ENCODE measurements at places on chromosomes 13 and 19. TPM values are rescaled to one million over a fixed set of nuclear protein-coding genes. Genes with fewer than 3 reads are reported as not detected.

Gene PRODH2
- total RNA-seq: not detected

Gene CEBPA
- 2.1 TPM for total RNA-seq

Gene FLT3LG
- total RNA-seq: 5.3 TPM

Gene NCR1
- not detected for total RNA-seq

Gene ASPDH
- not detected for total RNA-seq

Gene LILRB1
- total RNA-seq: 2.7 TPM

Gene LAIR1
- 9.1 TPM for total RNA-seq

Gene LHB
- not detected for total RNA-seq

Gene MATK
- 0.85 TPM for total RNA-seq

All from right cardiac atrium (tissue), 5 donors.